Stromal cell of bone marrow (primary cell): ENCODE measurements at places on chromosomes 4 and X.

DNA sequence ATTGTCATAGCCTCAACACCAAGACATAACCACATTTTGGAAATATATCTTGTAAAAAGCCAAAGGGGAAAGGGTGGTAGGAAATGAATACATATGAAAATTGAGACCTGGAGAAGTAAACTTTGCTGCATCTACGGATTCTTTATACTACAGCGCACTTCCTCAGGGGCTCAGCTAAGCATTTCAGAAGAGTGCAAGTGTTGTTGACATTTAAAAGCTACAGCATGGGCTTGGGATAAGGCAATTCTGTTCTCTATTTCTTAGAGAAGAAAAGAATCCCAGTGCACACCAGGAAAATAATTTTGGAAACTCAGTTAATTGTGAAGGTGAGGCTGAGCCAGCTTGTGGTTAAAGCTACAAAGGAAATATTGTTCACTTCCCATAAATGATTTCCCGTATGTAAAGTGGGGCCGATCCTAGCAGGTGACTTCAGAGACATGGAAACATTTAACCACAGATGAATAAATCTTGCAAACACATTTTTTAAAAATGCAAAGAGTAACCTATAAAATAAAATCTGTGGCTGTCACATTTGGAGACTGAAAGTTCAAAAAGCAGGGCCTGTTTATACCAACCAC lies 12.6 kb upstream of the GBA3 start:
- DNase-seq: no peak

GRCh38 chrX:98962996-98963395 lies 1447.1 kb downstream of the PCDH19 start:
- no peak for DNase-seq

DNA sequence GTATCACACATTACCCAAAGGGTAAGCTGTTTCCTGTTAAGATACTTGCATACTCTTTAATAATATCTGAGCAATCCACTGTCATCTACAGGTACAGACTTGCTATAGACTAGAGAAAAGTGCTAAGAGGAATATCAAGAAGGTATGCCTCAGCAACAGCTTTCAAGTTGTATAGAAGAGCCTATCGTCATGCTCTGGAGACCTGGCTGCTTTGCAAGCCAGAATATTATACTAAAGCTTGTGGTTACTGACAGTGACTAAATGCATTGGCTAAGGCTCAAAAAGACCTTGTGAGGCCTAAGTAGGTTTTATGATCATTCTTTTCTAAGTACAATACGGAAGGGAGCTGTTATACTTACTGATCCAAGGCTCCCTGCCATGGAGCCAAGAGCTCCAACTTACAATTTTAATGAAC lies 11.3 kb downstream of the LAMP2 start:
- DNase-seq: peak; percentile 77

DNA sequence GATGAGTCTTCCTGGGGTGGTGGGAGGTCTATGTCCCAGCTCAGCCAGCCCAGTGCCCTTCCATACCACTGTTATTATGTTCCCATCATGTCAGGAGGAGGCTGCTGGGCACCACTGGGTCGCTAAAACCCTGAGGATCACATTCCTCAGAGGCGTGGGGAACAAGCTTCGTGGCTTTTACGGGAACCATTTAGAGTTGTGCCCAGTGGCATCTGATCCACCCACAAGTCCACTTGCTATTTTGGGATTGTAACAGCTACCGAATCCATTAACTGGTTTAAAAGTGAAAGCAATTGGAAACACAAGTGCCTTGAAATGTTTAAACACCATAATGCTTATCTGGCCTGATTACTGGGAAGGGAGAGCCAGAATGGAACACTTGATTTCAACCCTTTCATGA lies 13.1 kb upstream of the CCKAR start:
- DNase-seq: no peak

DNA sequence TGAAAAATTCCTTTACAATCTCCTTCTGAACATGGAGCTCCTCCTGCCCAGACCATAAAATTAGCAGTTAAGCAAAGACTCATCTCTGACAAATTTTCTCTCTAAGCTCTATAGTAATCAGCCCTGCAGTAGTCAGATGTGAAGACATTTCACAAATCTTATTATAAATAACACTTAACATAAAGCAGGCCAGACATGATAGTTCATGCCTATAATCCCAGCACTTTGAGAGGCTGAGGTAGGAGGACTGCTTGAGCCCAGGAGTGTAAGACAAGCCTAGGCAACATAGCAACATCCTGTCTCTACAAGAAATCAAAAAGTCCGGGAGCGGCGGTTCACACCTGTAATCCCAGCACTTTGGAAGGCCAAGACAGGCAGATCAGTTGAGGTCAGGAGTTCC lies 29.9 kb downstream of the TRMT2B start:
- no peak for DNase-seq

DNA sequence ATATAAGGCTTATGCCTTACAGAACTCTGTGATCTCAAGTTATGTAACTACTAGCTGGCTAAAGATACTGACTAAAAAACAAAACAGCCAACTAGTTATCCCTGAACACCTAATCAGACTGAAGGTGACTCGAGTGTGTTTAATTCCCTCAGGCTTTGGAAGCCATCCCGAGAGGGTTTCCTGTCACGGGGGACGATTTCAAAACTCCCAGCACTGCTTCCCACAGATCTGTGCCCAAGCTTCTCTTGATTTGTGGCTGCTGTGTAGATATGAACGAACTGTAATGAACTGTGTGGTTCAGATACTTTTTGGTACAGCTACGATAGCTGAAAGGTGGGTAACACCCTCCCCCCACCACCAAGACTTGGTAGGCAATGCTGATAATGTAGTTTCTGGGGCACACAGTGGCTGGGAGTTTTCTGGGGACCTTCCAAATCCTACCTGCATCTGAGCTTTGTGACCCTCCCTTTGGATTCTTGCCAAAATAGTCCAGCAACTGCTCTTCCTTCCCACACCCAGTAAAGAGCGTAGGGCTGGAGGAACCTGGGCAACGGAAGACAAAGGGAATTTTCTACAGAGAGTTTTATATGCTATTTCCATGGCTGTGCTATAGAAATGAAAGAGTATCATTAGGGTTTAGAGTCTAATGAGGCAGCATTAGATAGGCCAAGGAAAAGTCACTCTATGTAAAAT lies 148.8 kb downstream of the MGST2 start:
- DNase-seq: no peak

- peak; percentile 6 for DNase-seq
Observed at GRCh38 chr4:6987588-6987961, 55.6 kb upstream of the TADA2B start.

DNA sequence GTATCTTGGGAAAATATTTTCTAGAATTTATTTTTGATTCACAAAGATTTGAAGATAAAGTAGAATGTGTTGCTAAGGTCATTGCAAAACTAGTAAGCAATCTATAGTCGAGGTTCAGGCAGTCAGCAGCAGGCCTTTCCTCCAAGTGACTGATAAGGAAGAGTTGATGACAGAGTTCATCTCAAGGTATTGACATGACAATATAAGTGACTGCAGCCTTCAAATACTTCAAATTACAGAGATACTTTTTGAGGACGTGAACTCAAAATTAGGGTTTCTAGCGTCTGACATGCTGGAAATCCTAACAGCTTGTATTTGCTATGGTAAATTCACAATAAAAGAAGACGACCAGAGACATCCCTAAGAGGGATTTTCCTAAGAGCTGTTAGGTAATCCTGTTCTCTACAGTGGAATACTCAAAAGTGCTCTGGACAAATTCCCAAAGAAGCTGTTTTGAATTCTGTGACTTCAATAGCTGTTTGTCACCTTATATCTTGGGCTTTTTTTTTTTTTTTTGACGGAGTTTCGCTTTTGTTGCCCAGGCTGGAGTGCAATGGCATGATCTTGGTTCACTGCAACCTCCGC lies 7.4 kb downstream of the ARHGAP10 start:
- no peak for DNase-seq

- DNase-seq: no peak
Observed at GRCh38 chr4:153765894-153766293, 6.1 kb upstream of the RNF175 start.

DNA sequence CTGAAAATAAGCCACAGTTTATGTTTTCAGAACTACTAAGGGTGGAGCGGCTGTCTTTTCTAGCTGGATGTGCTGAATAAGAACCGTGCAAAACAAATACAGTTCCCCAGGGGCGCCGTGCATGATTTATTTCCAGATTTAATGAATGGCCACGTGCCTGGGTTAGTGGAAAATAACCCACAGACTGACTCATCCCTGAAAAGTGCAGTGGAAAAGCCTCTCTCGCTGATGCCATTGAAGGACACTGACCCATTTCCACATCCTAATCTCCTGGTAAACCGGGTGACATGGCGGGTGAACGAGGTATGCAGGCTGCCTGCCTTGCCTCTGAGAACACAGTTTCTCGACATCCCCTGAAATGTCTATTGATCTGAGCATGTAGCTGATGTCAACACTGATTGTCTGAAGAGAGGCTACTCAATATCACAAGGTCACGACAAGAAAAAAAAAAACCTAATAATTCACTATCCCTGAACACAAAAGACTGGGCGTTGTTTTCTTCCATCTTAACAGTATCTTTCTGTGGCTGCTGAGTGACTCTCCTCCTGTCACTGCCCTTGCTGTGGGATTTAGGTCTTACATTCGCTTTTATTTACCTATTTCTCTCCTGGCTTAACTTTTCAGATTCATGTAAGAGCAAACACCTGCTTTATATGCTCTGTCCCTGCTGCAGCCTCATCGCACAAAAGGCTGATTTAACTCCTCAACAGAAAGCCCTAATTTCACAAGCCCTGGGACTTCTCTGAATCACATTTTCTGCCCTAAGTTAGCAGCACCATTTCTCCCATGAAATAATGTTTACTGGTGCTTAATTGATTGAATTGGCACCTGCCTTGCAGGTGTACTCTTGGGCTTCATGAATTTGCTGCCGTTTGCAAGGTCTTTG lies 76.9 kb upstream of the SCOC start:
- peak; percentile 92 for DNase-seq

GRCh38 chrX:132033166-132033565 lies 10.1 kb downstream of the STK26 start:
- DNase-seq: no peak

DNA sequence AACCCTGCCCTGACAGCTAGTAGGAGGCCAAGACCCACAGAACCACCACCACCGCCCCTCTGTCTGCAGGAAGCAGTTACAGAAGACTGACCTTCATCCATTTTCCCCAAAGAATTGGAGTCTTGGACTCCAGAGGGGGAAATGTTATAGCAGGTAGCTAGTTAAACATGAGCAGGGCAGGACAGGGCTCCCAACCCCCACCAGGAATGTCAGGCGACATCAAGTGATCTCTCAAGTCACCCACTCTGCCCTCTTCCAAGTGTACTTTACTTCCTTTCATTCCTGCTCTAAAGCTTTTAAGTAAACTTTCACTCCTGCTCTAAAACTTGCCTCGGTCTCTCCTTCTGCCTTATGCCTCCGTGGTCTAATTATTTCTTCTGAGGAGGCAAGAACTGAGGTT lies 17.1 kb upstream of the AADAT start:
- DNase-seq: no peak

DNA sequence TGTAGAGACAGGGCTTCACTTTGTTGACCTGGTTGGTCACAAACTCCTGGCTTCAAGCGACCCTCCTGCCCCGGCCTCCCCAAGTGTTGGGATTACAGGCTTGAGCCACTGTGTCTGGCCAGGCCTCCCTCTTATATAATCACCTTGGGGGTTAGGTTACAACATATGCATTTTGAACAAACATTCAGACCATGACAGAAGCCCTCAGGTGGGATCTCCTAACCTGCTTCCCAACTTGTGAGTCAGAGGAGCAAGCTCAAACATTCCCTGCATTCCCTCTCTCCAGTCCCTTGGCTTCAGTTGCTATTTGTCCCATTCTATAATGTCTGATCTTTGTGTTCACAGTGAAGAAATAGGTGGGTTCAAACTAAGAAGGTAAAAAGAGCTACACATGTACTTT lies 76.5 kb upstream of the NRK start:
- no peak for DNase-seq

DNA sequence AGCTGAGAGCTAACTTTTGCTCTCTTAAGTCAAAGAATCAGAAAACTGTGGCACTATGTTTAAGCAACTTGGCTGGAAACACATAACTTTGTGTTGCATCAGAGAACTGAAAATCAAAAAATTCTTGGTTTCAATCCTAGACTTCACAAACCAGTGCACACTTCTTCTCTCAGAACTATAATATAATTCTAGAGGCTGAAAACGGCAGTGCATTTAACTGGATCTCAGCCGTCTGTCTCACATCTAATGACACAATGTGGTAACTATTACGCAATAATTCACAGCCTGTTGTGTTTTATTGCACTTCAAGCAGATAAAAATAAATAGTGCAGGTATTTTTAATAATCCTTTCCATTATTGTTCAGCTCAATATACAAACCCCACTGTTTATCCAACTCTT lies 260.6 kb upstream of the DIAPH2 start:
- no peak for DNase-seq

DNA sequence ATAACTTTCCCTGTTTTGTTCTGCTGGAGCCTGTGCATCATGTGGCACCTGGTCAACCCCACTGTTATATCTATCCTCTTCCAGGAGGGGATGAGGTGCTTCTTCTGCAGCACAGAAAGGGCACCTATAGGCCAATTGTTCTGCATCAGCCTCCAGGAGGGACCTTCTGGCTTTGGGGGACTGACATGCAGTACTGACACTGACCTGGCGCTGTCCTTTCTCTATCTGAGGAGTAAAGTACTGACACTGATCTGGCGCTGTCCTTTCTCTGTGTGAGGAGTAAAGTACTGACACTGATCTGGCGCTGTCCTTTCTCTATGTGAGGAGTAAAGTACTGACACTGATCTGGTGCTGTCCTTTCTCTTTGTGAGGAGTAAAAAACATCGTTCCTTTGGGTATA lies 498.4 kb downstream of the PACRGL start:
- no peak for DNase-seq

DNA sequence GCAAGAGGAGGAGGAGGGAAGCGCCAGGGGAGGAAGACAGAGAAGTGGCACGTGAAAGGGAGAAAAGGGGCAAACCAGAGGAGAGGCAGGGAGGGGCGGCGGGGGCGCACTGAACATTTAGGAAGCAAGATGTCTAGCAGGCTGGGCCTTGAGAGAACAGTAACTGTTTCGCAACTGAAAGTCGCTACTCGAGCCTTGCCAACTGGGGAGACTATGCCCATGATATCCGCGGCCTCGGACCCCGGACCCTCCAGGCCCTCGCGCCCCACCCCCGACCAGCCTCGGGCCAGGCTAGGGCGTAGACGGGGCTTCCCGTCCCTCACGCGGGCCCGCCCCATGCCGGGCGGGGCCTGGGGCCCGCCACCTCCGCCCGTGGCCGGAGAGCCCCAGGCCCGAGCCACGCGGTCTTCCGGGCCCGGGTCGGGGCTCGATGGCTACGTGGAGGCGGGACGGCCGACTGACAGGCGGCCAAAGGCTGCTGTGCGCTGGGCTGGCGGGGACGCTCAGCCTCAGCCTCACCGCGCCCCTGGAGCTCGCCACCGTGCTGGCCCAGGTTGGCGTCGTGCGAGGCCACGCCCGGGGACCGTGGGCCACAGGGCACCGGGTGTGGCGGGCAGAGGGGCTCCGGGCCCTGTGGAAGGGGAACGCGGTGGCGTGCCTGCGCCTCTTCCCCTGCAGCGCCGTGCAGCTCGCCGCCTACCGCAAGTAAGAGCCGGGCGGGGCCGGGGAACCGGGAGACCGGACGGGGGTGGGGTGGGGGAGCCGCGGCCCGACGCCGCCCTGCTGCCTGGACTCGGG lies at the start of gene SLC25A43:
Gene SLC25A43, plus strand, starts transcription at position 363 of the 798 bp plus-strand sequence. Its CDS starts 68 bp downstream, at position 431.
- DNase-seq: no peak

- no peak for DNase-seq
Observed at GRCh38 chr4:138112389-138112788, 129.8 kb downstream of the SLC7A11 start.
